ENCODE measurements at places on chromosomes 12 and 14.

DNA sequence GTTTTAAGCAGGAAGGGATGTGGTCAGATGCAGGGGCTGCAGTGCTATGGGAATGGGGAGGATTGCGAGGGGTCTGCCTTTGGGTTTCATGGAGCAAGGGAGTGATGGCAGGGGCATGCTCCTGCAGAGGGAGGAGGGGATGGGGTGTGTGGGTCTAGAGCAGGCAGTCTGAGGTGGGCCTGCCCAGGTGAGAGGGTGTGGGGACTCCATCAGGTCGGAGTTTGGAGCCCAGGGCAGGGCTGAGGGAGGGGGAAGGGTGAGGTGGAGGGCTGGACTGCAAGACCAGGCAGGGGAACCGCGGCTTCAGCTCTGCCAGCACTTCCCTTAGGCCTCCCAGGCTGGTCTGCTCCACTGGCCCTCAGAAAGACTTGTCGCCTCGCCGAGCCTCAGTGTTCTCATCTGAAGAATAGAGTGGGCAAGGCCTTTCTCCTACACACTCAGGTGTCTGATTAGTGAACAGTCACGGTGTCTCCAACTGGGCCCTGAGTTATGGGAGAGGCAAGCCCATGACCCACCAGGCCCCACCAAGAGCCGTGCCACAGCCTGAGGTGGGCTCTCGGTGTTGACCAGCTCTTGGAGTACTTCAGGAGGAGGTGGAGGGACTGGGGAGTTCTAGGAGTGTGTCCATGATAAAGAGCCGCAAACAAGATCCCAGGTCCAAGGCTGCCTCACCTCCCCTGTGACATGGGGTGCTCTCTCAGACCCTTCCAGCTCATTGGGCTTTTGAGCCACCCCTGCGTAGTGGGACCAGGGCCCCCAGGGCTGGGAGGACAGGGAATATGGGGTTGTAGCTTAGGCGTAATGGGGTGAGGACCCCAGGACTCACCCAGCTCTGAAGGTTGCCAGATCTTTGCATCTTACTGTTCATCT is 20.1 kb upstream of the KRT80 start:
- no peak for DNase-seq

- no peak for DNase-seq
These were observed 24.9 kb downstream of the FOXN3 start for GRCh38 chr14:89392181-89392580.

GRCh38 chr12:8665759-8666158 is 3.1 kb upstream of the MFAP5 start:
- DNase-seq, result no peak

DNA sequence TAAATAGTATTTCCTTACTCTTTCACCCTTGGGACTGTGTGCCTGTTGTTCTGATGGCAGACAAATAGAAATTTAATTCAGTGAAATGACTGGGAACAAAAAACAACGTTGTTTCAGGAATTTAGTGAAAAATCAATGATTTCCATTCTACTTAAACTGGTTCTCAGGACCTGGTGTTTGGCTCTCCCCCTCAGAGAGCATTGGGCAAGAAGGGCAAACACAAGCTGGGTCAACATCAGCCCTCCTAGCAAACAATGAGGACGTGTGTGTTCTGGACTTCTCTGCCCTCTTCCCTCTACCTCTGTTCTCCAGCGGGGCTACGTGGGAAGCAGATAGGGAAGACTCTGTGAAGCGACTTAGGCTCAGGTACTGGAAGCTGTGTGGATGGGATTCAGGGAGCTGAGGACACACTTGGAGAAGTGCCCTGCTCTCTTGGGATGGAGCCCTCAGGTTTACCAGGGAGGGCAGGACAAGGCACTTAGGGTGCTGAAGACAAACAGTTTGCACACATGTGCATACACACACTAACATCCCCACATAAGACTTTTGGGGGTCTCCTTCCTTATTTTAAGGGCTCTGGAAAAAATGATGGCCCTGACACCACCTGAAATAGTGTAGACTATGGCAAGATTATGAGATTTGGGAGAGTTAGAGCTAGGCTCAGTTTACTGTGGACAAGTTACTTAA is 7.6 kb upstream of the SERPINA1 start:
- DNase-seq, result no peak

GRCh38 chr12:26938701-26939062 is 412 bp downstream of the FGFR1OP2 start:
- peak; percentile 36 for DNase-seq

DNA sequence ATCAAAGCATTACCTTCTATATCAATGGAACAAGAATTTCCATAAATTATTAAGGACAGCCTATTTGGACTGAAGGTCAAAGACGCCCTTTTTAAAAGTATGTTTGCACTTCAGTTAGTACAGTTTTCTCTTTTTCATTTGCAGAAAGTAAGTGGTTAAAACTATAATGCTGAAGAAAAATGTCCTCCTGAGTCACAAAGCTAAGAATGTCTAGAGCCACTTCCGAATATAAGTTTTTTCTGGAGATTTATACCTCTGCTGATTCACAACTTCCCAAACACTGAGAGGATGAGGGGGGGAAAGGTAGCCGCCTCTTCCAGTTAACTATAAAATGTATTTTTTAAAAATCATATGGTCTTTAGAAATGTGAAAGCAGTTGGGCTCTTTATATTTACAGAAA is 84.9 kb downstream of the DUSP6 start:
- no peak for DNase-seq

DNA sequence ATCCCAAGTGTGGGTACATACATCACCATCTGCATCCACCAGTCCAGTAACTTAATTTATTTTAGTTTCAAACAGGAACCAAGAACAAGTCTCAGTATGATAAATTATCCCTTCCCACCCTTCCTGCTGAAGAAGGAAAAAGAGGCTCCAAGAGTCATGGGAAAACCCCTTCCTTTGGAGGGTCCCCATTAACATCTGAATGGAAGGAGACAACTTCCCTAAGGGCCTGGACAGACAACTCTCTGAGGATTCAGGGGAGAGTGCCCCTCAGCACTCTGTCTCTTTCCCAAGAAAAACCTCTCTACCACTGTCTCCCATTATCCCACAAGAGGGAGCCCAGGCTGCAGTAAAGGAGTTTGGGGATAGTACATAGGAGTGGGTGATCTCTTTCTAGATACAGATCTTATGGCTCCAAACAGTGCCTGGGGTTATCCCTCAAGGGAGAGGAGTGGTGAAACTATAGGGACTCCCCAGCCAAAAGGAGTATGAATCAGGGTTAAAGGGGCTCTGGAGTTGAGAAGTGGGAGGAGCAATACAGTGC is 6.2 kb downstream of the WNT10B start:
- DNase-seq, result no peak

- DNase-seq, result peak; percentile 72
These were observed 14.7 kb downstream of the ITGA5 start for GRCh38 chr12:54404061-54405004.

DNA sequence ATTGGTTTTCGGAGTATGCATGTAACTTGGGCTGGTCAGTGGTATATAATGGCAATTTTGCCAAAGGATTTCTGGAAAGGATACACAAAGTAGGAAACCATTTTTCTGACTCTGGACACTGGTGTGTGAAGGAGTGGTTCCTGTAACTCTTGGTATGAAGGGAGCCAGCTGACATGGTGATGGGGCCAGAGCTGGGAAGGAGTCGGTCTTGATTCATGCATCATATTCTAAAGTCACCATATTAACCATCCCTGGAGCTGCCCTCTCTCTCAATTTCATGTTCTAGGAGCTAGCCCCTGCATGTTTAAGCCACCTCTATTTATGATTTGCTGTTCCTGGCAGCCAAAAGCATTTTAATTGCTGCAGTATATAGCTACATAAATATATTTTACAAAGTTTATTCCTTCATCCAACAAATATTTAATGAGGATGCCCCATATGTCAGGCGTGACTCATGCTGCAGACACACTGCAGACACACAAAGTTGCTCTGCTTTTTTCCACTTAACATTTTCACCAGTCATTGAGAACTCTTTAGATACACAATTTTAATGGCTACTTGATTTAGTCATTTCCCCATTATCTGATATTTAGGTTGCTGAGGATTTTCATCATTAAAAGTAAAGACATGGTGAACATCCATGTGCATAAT is 78.7 kb upstream of the PSMC1 start:
- no peak for DNase-seq

GRCh38 chr12:56900583-56900982 is 33.6 kb downstream of the SDR9C7 start:
- DNase-seq, result no peak

DNA sequence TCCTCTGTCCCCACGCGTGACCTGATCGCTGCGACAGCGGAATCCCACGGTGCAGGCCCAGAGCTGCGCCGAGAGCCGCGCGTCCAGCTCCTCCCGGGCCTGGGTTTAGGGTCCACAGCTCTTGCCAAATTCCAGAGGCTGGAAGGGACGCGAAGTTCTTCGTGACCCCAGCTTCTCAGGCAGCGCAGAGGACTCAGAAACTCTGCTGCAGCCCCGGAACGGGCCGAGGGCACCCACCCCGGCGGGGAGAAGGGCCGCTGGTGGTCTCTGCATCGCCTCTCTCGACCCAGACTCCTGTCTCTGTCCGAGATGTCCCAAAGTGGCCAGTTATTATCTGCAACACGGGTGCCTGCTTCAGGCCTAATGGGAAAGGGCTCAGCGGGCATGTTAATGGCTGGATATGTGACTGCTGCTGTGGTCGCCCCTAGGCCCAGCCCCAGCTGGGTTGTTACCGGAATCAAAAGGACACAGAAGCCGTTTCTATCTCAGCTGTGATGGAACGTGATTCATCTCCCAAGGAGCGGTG is 236.4 kb downstream of the VRK1 start:
- DNase-seq, result no peak

GRCh38 chr14:93538413-93538812 is 107.7 kb downstream of the UNC79 start:
- DNase-seq, result no peak

- no peak for DNase-seq
These were observed 168.9 kb downstream of the ADGRD1 start for GRCh38 chr12:131122631-131123030.

DNA sequence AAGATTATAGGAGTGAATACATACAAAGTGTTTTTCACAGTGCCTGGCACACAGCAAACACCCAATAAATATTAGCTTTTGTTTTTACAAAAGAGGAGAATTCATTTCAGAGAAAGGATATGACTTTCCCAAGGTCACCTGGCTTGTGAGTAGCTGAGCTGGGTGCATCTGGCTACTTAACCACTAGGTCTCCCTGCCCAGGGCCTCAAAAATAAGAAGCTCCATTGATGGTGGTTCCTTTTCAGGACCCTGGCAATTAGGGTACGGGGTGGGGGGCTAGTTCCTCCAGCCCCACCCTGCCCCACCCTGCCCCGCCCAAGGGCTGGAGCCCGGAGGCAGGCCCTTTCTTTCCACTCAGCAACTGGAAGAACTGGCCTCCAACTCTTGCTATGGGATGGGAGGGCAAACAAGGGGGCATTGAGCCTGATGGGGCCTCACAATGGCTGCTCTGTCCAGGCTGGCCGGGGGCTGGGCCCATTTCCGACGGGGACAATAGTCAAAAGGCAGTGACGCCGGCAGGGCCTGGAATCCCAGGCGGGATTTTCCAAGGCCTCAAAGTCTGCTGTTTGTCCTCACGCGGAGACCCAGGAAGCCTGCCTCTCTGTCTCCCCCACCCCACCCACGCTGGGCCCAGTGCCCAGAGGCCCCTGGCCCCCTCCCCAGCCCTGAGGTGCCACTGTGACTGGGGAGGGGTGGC is 8.2 kb upstream of the ATG101 start:
- no peak for DNase-seq

DNA sequence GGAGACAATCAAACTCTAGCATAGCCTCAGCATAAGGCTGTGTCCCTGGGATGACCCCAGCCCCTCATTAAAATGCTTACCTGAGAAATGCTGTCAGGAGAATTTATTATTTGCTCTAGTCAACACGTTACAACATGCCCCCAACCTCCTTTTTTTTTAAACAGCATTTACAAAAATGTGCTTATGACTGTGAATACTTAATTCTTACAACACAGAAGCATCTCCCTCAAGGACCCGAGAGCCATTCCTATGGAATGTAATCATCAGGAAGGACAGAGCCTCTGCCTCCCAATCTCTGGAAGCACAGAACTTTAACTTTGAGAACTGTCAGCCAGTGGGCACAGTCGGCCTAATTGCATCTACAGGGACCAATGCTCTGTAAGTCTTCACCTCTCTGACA is 136.6 kb upstream of the OVCH1 start:
- no peak for DNase-seq

GRCh38 chr14:81205639-81206038 is 15.1 kb downstream of the GTF2A1 start:
- no peak for DNase-seq

DNA sequence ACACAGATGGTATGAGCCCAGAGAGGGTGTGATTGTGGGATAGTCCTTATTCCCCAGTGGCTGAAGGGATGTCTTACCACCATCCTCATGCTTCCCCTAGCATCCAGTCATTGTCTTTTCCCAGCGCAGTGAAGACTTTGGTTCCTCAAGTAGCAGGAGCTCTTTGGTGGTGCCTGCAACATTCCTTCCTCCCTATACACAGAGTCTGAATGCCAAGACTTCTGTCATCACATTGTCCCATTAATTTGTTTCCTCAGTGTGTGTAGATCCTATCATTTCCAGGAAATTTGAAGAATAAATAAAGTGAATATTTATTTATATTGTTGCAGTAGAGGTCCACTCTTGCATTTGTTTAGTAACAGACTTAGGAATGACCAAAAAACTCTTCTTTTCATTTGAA is 147.2 kb downstream of the DACT1 start:
- DNase-seq, result no peak

DNA sequence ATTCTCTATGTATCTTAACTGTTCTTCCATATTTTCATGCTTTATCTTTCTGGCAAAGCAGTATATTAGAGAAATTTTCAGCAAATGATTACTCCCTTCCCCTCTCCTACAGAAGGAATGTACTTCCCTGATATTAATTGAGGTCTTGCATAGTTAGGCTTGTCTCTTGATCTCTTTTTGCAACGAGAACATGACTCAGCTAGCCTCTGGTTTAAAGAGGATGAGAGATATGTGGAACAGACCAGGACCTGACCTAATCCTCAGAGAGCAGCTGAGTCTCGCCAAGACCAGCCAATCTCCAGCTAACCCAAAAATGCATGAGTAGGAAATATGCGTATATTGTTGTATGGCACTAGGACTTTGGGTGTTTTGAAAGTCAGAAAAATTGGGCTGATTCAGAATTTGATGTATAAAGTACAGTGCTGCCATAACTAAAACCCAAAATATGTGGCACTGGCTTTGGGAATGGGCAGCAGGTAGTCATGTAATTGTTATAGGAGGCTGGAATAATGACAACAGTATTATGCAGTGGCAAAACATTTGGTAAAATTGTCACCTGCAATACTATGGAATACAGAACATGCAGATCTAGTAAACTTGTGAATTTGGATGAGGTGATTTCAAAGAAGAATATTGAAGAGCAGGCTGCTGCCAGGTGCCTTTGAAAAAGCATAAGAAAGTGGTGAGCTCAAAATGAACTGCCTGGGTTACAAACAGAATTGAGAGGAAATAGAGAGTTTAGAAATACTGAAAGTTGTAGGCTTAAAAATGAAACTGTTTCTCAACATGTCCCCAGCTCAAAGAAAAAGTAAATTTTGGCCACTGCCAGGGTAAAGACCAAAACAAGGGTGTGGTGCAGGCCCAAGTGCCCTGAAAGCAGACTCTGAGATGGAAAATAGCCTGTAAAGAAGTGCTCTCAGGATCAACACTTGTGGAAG is 9.3 kb upstream of the USP15 start:
- no peak for DNase-seq

All from CD4-positive, alpha-beta T cell treated with Interleukin-6 for 4 hours (primary cell).